Amygdala (tissue), 56 donors: ENCODE measurements at places on chromosomes 6 and 20.

- DNase-seq = no peak
These were observed 723.7 kb downstream of the COL12A1 start for GRCh38 chr6:74482180-74482579.

GRCh38 chr20:9912858-9913434 is 74.1 kb upstream of the PAK5 start:
- peak; percentile 1 for DNase-seq

GRCh38 chr6:43308101-43308989 is at the start of gene CRIP3:
Gene CRIP3 (minus strand): TSS chr6:43308826. CDS start chr6:43308792, 34 bp downstream.
- peak; percentile 19 for DNase-seq

- no peak for DNase-seq
These were observed 204.8 kb downstream of the DTNBP1 start for GRCh38 chr6:15458021-15458459.

GRCh38 chr6:12331951-12332749 is 42.0 kb downstream of the EDN1 start:
- DNase-seq = no peak

DNA sequence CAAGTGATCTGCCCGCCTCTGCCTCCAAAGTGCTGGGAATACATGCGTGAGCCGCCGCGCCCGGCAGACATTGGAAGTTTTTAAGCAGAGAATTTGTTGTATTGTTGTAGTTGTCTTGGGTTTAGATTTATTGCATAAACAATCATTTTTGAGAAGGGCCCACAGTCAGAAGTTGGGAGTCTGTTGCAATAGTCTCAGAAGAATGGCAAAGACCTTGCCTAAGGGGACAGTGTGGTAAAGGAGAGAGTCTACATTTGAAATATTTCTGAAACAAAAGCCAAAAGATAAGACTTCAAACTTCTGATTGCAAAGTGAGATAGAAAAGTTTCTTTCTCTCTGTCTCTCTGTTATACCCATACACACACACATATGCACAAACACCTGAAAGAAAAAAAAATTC is 22.5 kb downstream of the HFE start:
- DNase-seq = no peak

DNA sequence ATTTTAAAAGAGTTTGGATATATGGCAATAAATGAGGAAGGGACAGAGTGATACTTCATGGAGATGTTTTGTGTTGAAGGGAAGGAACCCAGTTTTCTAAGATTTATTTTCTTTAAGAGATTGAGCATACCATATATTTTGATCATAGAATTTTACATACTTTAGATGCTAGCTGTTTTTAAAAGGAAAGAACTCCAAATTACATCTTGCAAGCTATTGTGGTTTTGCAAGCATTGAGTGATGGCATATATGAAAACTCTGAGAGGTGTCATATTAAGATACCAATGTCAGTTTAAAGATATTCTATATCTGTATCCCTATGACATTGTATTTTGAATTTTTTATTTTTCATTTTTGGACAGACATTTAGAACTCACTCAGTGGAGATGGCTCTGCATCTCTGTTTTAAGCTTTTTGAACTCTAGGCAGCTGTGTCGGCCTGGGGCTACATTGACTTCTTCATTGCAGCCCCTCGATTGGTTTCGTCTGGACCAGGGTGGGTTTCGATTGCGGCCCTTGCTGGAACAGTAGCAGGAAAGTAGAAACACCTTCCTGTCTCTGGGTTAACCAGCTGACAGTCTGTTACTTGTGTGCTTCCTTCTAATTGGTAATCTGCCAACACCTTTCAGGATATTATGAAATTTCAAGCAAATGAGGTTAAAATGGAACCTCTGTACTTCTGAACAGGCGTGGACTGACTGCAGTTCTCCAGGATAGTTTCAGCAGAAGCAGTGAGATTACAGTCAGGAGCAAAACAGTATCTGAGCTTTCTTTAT is 14.0 kb downstream of the IGF2R start:
- no peak for DNase-seq

DNA sequence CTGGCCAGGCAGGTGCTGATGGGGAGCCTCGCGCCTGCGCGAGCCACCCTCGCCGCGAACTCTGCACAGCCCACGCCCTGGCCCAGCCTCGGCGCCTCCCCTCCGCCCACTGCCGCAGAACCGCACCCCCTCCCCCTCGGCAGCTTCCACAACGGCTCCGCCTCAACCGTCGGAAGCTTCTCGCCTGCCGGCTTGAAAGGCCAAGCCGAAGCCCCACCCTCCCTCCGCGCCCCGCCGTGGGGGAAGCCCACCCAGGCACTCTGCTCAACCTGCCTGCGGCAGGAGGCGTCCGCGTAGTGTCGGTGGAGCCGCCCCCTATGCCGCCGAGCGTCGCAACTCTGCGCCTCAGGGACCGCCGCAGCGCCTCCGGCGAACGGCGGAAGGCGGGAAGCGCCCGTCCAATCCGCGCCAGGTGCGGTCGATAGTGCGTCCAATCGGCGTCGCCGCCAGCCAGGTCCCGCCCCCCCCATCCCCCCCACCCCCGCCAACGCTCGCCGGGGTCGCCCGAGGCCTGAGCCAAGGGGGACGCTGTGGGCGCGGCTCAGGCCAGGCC is at the start of gene SYCP2:
SYCP2 (minus strand) TSS at position 342 of the 553 bp plus-strand sequence. CDS start 11,224 bp downstream, outside the sequence.
- peak; percentile 52 for DNase-seq

DNA sequence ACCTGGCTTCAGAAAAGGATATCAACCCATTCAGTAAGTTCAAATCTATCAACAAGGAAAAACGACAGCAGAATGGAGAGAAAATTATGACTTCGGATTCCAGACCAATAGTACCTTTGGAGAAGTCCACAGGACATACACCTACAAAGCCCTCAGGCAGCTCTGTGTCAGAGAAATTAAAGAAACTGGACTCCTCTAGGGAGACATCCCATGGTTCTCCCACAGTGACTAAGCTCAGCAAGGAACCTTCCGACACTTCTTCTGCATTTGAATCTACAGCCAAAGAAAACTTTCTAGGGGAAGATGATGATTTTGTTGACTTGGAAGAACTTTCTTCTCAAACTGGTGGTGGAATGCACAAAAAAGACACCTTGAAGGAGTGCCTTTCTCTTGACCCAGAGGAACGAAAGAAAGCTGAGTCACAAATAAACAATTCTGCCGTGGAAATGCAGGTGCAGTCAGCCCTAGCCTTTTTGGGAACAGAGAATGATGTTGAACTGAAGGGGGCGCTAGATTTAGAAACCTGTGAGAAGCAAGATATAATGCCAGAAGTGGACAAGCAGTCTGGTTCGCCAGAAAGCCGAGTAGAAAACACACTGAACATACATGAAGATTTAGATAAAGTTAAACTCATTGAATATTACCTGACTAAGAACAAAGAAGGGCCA is 67.4 kb upstream of the HINT3 start:
- DNase-seq = no peak

- DNase-seq = no peak
These were observed 52.5 kb downstream of the CHMP4B start for GRCh38 chr20:33863440-33864323.

- no peak for DNase-seq
These were observed 902.3 kb upstream of the CITED2 start for GRCh38 chr6:140276719-140277118.

DNA sequence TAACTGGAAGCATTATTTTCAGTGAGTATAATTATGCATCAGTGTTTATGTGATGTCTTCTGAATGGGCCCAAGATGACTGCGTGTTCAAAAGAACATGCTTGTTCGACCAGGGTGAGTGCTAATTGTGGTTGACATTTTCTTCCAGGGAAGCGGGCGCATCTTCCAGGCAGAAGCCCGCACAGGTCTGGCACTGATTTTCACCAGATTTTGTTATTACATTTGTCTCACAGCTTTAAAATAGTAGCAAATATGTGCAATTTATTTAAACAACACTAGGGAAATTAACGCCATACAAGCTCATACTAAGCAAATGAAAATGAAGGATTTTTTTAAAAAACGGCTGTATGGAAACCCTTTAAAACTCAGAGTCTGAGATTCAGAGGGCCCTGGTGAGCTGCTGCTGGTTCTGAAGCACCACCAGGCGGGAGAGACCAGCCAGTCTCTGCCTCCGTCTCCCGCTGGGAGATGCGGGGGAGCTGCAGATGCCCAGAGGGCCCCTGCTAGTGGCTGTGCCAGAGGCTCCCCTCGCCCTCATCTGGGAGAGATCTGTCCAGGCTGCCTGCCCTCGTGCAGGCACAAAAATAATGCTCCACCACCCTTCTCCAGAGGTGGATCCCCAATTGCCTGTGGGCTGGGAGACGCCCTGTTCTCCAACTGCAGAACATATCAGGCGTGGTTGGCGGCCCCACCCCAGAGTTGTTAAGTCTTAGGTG is 297.0 kb downstream of the TAF4 start:
- no peak for DNase-seq

GRCh38 chr6:132456700-132457143 is 55.4 kb upstream of the MOXD1 start:
- no peak for DNase-seq

GRCh38 chr6:42331019-42331418 is 113.4 kb upstream of the MRPS10 start:
- DNase-seq = no peak

DNA sequence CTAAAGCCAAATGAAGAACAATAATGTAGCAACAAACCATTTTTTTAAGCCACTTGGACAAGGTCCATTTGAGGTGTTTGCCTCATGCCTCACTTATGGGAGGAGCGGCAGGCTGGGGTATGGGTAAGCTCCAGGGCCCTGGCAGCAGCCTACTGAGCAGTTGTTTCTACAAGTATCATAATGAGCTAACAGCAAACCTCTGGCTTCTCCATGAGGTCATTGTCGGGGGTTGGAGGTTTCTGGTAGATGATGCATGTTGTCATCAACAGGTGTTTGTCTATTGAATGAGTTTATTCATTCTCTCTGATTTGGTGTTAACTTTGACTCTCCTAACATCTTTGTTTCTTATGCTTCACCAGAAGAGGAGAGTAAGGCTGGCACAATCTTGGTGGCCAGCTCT is 150.7 kb downstream of the TBC1D7 start:
- no peak for DNase-seq

DNA sequence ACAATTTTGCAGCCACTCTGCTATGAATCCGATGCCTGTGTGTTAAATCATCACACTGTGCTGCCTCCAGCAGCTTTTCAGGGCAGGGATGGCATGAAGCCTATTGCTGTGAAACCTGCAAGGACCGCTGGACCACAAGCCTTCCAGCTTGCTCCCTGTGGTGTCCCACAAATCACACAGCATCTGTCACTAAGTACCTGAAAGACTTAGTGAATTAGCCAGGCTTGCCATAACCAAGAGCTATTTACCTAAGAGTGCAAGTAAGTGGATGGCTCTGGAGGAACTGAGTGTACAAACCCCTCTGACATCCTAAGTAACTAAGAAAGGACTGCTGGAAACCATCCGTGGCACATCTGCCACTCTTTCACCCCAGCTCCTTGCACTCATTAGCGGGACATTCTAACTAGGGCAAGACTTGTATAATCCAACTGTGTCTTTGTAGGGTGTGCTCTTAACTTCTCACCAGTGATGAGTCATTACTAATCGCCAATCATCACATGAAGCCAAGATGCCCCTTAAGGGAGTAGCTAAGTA is 34.7 kb downstream of the FOXQ1 start:
- no peak for DNase-seq

DNA sequence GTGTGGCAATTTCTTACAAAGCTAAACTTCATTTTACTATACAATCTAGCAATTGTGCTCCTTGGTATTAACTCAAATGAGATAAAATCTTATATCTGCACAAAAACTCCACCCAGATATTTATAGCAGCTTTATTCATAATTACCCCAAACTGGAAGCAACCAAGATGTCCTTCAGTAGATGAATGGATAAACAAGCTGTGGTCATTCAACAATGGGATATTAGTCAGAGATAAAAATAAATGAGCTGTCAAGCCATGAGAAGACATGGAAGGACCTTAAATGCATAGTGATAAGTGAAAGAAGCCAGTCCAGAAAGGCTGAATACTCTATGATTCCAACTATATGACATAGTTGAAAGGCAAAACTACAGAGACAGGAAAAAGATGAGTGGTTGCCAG is 98.9 kb upstream of the BMP2 start:
- no peak for DNase-seq

DNA sequence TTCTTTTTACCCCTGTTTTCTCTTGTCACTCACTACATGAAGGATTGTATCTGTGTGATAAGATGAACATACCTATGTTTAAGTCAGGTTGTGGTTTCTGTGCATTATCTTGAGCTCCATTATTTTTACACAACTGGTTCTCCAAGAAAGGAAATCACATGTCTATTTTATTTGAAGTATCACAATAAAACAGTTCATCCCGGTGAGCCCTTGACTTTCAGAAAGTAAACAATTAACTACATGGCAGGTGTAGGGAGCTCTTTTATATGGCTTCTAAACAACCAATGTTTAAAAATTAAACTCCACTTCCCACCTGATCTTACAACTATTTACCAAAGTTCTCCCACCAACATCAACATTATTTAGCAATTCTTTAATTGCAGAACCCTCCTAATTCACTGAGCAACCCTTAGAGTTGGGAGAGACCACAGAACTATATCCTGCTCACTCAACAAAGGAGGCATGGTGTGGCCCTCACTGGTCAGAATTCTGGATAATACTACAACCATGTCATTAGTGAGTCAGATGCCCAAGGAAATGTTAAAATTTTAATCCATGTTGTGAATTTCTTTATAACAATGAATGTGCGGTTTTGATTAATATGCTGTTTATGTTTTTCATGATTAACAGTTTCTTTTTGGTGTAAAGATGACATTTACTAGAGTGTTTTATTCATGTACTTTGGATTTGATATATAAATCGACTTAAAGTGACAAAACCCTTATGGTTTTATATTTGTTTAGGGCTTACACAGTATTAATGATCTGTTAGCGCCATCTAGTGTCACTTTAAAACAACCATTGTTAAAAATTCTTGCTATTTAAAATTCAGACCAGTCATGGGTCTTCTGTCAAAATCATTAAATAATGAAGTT is 50.0 kb upstream of the SCGN start:
- no peak for DNase-seq

DNA sequence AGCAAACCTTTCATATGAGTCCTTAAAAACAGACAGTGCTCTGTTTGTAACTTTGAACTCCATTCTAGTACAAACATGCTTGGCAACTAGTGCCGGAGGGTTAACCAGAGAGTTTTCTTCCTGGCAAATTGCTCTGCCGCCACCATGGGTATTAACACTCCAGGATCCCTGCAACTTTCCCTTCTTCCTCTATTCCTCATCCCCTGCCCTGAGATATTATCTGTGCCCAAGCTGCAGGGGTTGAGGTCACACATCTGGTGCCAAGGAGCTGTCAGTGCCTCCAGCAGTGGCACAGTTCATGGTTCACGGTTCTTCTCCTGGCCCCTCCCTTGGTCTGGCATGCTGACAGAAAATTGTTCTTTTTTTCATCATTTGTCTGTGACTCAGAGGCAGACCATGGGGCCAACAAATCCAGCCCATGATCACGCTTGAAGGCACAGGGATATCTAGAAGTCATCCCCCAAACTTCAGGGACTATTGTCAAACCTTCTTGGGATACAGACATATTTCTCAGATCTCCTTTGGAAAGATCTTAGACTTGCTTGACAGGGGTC is 77.5 kb downstream of the ATXN1 start:
- no peak for DNase-seq

GRCh38 chr6:39664173-39664572 is 61.0 kb downstream of the KIF6 start:
- no peak for DNase-seq

GRCh38 chr6:147715035-147715434 is 206.5 kb downstream of the SAMD5 start:
- DNase-seq = no peak
